ENCODE measurements at places on chromosomes 1 and 21. TPM values are rescaled to one million over a fixed set of nuclear protein-coding genes. Genes with fewer than 3 reads are reported as not detected.

- DNase-seq: no peak
Measured at GRCh38 chr1:230517786-230518185, 91.7 kb upstream of the PGBD5 start.

AQP10 gene
- not detected for total RNA-seq

DNA sequence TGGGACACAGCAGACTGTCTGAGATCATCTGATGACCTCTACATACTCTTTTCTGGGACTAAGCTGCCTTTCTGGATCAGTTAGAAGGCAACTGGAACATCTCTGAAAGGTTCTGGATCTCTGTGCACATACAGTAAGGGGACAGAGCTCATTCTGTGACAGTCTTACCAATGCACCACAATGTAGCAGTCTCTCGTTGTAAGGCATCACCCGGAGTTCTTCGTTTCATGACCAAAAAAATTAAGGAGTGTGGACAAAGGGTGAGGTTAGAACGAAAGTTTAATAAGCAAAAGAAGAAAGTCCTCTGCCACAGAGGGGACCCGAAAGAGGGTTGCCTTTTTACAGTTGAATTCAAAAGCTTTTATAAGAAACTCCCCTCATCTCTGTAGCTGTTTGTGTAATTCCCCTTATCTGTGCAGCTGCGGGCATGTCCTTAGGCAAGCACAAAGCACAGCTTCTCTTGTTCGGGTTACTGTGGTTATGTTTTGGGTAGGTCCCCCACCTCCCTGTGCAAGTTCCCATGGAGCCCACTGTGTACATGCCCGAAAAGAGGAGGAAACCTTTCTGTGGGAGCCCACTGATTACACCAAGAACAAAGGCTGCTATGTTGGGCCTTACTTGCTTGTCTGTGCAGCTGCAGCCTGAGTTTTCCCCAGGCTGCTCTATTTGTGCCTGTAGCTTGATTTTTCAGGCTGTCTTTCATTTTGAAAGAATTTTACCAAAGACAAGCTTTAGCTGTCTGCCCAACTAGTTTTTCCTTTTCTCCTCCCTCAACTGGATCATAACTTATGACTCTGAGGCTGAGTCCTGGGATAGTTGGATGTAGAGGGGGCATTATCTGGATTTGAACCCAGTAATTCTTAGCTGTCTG is 53.1 kb upstream of the CACNA1E start:
- no peak for DNase-seq

HPCAL4 gene
- total RNA-seq: not detected

GRCh38 chr1:226638001-226638601 is 89.5 kb downstream of the STUM start:
- peak; percentile 13 for DNase-seq

DNA sequence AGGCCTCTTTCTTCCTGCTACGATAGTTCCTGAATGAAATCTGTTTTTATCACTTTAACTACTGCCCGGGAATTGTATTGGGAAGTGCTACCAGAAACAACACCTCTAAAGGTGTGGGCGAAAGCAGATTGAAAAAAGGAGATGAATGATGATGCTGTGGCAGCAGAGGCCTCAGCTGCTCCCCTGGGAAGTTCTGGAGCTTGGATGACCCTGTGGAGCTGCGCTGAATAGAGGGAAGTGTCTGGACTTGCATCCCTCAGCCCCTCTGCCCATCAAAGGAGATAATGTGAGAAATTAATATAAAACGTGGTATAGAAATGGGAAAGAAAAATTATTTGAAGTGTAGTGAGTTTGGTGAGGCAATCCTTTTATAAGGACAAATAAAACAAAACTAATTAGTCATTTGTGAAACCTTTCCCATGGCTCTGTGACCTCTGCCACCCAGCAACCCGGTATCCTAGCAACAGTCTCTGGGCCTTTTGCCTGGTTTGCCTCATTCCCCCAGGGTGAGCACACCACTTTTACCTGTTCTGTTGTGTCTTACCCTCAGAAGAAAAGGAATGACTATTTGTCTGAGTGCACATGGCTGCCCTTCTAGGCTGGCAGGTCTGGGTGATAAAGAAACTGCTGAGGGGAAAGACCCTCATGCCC is 21.3 kb downstream of the OVAAL start:
- DNase-seq: no peak

GRCh38 chr1:167219194-167219593 is 1.5 kb upstream of the POU2F1 start:
- no peak for DNase-seq

GRCh38 chr1:6085666-6086065 is 40.0 kb downstream of the KCNAB2 start:
- no peak for DNase-seq

GRCh38 chr1:92554216-92554615 is 67.5 kb upstream of the GFI1 start:
- DNase-seq: no peak

DNA sequence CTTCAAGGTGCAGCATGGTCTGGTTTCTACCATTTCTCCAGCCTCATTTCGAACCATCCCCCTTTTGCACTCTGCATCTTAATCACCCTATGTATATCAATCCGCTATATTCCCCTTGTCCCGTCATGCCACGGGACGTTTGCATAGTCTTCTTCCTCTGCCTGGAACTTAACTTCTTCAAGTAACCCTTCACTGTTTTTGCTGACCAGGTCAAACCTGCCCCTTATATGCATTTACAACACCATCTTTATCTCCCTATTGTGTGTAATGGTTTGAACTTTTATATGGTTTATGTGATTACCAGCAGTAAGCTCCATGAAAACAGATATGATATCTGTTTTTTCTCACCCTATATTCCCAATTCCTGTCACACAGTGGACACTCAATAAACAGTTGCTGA is 2.3 kb downstream of the VPS45 start:
- no peak for DNase-seq

DNA sequence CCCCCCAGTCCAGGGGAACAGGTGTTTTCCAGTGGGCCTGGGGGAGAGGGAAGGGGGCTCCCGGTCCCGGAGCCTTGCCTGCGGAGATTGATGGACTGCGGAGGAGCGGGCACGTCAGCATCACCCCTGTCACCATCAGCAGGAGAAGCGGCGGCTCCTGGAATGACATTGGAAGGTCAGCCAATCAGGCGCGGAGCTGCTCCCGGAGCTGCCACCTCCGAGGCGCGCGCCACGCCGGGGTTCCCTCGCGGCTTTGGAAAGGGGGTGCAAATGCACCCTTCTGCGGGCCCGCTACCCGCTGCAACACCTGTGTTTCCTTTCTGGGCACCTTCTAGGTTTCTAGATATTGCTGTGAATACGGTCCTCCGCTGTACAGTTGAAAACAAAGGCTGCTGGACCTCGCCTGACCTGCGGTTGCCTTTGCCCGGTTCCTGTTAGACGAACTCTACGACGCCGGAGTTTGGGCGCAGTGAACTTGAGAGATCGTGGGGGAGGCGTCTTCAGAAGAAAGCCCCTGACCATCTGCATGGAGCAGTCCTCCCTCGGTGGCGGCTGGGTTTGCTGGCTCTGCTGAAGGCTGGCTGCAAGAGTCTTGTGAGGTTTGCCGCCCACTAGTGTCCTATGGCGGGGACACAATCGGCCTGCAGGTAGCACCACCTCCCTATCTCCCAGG is 5.3 kb downstream of the DSCAM start:
- no peak for DNase-seq

DNA sequence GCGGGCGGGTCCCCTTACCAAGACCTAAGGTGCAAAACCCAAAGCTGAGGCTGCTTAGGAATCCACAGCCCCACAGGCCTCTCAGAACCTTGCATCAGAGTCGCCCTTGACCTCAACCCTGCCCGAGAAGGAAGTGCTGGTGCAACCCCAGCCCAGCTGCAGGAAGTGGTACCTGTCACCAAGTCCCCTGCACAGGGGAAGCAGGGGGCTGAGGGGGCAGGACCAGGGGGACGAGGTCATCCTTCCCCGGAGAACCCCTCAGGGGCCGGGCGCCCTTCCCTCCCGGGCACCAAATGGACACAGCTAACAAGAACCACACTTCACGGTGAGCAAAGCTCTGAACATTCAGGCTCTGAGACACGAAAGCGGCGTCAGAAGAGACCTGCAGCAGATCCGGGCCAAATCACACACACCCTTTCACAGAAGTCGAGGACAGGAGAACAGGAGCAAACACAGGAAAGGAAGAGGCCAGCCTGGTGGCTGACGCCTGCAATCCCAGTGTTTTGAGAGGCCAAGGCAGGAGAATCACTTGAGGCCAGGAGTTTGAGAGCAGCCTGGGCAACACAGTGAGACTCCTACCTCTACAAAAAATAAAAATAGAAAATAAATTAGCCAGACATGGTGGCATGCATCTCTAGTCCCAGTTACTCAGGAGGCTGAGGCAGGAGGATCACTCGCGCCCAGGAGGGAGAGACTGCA is 6.4 kb downstream of the ITGB2 start:
- DNase-seq: peak; percentile 47

NHLH1 gene
- 0.46 TPM for total RNA-seq

- no peak for DNase-seq
Measured at GRCh38 chr1:155002464-155003226, at the start of gene ZBTB7B. Gene ZBTB7B (plus strand): TSS chr1:155002802. CDS start chr1:155014661, 11,859 bp downstream.

DNA sequence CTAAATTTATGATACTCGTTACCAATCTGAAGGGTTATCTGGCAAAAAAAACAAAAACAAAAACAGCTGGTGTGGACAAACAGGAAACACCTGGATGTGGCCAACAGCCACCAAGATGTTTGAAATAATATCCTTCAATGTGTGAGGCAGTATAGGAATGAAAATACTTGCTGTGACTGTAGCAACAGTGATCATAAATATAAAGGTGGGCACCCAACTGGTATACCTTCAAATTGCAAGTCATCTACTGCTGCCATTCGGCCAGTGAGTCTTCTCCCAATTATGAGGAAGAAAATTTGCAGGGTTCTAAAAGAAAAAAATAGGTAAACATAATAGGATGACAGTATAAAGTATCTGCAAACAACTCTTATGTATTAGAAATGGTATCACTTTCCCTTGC is 916 bp downstream of the YIPF1 start:
- DNase-seq: no peak

DNA sequence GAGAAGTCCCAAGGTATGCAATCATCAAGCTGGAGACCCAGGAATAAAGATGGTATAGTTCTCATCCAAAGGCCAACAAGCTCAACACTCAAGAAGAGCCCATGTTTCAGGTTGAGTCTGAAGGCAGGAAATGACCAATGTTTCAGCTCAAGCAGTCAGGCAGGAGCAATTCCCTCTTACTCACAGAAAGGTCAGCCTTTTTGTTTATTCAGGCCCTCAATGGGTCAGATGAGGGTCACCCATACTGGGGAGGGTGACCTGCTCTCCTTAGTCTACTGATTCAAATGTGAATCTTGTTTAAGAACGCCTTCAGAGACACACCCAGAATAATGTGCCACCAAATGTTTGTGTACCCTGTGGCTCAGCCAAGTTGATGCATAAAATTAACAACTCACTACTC is 262.4 kb downstream of the USP25 start:
- no peak for DNase-seq

DNA sequence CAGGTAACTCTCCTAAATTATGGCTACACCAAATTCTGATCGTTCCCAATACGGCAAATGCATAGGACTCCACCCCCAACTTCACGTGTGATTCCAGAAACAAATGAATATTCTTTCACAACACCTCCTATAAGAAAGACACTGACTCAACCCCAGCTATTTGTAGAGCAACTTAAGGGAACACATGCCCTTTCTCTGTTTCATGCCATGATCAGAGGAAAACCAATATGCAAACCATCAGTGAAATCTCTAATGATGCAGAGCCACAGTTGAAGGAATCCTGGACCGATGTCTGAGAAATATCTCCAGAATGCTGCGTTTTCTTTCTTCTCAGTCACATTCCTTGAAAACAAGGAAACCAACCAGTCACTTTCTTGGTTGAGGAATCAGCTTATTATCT is 164.2 kb upstream of the PTBP2 start:
- no peak for DNase-seq

CD247 gene
- 1.0 TPM for total RNA-seq

DTL gene
- 4.2 TPM for total RNA-seq

MGST3 gene
- 31.3 TPM for total RNA-seq

DNA sequence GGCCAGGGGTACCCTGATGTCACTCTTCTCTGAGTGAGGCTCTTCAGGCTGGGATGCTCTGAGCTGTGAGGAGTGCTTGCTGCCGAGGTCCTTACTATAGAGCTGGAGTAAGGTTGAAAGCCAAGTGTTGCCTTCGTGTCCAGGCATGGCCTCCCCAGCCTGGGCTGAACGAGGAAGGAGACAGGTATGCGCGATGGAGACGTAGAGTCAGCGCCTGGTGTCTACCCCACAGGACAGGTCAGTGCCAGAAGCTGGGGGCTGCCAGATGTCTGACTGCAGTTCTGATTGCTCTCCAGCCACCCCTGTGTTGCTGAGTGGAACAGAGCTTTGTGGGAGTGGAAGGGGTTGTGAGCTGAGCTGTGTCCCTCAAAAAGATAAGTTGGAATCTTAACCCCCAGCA is 135.8 kb upstream of the AJAP1 start:
- DNase-seq: no peak

PPIAL4G gene
- total RNA-seq: 0.42 TPM

GRCh38 chr1:64881281-64881680 is 85.1 kb downstream of the JAK1 start:
- no peak for DNase-seq

DNA sequence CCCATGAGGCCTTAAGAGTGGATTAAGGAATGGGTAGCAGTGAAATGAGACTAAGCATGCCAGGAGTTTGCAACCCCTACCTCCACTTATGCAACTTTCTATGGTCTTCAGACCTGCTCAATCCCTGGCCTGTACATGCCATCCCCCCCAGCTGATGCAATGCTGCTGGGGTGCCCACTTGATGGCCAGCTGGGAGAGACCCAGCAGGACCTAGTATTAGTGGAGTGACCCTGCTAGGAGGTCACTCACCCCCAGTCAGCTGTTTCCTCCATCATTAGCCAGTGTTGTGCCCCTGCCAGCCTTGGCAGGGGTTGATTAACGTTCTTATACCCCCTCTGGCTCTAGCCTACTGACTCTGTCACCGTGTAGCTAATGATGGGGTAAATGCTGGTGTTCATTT is 236.6 kb downstream of the DYRK1A start:
- no peak for DNase-seq

TAS1R1 gene
- total RNA-seq: not detected

DNA sequence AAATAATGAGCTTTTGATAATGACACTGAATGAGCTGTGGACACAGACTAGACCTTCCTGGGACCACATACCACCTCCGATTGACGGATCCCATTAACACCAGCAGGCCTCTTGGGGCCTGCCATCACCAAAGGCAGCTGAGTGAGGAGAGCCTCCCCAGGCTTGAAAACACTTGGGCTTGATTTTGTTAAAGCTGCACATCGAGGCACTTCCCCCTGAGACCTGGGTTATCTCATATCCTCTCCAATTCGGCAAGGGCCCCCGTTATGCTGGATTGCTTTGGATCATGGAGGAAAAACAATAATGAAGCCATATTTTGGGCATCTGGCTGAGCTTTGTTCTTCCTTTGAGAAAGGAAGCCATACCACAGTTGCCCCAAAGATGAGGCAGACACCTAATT is 143.0 kb downstream of the AJAP1 start:
- no peak for DNase-seq

GRCh38 chr1:183908079-183908478 is 103.2 kb downstream of the RGL1 start:
- no peak for DNase-seq

GRCh38 chr1:91900562-91900961 is 14.6 kb upstream of the TGFBR3 start:
- DNase-seq: no peak
